ENCODE measurements at places on chromosomes 6 and 20.
A peak's percentile ranks its signal among the peaks of the same experiment; 100 is the strongest.

- no peak for DNase-seq
These were observed 969.1 kb downstream of the KIF16B start for GRCh38 chr20:15603978-15604805.

DNA sequence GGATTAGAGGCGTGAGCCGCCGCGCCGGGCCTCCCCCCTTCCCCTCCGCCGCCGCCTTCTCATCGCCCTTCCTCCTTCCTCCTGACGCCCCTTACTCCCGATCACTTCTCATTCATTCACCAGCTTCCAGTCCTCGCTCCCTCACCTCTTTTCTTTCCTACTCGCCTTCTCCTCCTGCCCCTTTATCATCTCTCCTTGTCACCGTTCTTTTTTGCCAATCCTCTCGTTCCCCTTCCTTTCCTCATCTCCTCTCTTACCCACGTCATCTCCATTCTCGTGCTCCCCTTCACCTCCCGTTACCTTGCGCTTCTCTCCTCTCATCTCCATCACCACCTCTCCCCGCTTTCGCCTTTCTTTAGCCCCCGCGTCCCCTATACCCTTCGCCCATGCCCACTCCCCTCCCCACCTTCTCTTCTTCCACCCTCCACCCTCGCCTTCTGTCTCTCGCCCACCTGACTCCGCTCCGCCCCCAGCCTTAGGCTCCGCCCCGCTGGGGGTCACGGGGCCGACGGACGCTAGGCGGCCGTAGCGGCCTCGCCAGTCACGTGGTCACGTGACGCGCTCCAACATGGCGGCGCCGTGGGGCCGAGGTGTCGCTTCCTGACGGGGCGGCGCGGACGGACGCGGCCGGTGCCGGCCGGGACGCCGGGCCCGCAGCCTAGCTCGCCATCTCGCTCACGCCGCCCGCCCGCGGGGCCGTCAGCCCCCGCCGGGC is at the start of gene ARFGEF2:
Gene ARFGEF2 (plus strand): TSS at position 544 of the 715 bp plus-strand sequence. CDS start 179 bp downstream, outside the sequence.
- peak; percentile 93 for DNase-seq

DNA sequence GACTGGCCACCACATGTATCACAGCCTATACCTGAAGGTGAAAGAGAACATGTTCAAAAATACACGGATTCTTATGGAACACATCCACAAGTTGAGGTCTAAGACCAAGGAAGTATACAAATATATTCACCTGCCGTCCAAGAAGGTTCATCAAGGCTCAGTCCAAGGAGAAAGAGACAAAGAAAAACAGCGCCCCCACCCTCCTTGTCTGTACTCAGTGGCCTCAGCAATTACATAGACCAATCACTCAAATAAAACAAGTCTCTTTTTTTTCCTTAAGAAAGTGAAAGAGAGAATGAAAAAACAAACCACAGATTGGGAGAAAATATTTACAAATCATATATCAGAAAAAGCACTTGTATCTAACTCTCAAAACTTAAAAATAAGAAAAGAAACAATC is 19.5 kb downstream of the CPXM1 start:
- DNase-seq: no peak

GRCh38 chr6:130381012-130381411 is 15.2 kb downstream of the TMEM200A start:
- no peak for DNase-seq

Measured in stimulated activated CD4-positive, alpha-beta T cell treated with anti-CD3 and anti-CD28 coated beads, Interleukin-15, amount 100 ng/mL, for 1 hour (primary cell).